Activated CD8-positive, alpha-beta memory T cell treated with anti-CD3 and anti-CD28 coated beads for 1 hour (primary cell): ENCODE measurements at places on chromosomes 5 and 9.

DNA sequence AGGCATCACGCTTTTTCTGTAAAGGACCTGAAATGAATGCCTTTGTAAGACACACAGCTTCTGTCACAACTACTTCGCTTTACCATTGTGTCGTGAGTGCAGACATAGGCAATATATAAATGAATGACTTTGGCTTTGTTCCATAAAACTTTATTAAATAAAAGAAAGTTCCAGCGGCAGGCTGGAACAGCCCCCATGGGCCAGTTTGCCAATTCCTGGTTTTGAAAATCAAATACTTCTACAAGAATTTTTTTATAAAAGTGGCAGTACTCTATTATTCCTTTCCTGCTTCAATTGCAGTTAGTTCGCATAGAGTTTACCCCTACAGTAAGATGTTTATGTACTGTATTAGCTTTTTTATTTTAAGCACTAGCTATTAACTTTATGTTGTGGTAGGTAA, 53.7 kb downstream of the SRFBP1 start:
- DNase-seq = no peak

DNA sequence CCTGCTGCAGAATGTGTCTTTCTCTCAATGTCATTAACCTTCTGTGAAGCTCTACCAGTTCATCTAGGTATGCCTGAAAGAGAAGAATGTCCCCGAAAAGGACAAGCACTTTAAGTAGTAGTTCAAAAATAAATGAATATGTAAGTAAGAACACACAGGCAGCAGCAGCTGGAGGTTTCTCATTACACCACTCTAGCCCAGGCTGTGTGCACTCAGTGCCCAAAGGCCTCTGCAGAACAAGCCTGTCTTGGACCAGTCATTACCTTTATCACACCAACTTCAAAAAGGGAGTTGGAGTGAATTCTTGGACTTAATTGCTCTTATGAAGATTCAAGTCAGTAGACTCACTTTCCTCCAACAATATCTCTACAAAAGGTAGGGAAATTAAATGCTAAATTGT, 268.8 kb downstream of the MLLT3 start:
- no peak for DNase-seq

GRCh38 chr5:27875148-27875547, 836.8 kb upstream of the CDH9 start:
- no peak for DNase-seq

DNA sequence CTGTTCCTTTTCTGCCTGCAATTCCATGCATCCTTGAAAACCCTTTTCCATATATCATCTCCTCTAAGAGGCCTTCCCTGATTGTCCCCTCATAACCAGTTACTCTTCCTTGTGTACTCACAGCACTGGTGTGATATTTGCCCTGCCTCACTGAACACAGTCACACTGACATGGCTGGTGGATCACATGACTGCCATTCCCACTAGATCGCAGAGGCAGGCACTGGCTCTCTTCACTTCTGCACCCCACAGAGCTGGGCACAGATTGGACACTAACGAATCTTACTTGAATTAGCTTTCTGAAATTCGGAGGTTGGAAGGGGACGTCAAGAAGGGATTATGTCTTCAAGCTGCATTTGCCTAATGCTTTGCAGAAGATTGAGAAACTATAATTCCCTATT, 208.0 kb downstream of the PAPPA start:
- no peak for DNase-seq

DNA sequence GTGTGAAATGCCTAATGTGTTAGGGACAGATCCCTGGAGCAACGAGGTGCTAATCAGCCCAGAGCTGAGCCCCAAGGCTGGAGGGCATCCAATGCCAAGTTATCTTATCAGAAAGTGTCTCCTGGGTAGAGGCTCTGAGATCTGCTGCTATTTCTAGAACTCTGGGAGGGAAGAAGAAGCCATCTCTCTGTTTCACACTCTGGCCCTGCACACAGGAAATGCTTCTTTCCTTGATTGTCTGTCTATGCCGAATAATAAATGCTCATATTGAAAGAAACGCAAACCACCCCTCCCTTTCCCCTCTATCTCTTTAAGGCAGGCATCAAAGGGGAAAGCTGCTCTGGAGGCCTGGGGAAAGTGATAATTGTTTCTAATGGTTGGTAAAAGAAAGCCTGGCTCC, 166.7 kb downstream of the PAPPA start:
- no peak for DNase-seq

DNA sequence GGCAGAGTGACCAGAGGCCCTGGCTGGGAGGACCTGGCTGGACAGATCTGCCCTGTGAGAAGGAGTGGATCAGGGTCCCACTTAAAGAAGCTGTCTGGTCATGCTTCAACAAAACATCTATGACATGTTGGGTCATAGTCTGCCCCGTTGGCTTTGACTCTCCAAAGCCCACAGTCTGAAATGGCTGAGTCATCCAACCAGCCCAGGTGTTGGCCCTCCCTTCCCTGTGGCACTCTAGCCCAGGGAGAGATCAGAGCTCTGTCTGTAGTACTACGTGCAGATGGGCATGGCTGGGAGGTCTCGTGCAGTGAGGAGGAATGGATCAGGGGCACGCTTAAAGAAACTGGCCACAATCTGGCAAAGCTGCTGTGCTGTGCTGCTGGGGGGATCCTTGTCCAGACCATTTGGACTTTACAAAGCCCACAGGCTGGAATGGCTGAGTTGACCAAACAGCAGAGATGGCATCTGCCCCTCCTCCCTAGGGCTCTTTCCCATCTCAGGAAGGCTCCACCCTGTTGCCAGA, 206.1 kb downstream of the TUSC1 start:
- DNase-seq = no peak

GRCh38 chr9:108468364-108468763, 387.4 kb downstream of the ACTL7B start:
- DNase-seq = no peak

DNA sequence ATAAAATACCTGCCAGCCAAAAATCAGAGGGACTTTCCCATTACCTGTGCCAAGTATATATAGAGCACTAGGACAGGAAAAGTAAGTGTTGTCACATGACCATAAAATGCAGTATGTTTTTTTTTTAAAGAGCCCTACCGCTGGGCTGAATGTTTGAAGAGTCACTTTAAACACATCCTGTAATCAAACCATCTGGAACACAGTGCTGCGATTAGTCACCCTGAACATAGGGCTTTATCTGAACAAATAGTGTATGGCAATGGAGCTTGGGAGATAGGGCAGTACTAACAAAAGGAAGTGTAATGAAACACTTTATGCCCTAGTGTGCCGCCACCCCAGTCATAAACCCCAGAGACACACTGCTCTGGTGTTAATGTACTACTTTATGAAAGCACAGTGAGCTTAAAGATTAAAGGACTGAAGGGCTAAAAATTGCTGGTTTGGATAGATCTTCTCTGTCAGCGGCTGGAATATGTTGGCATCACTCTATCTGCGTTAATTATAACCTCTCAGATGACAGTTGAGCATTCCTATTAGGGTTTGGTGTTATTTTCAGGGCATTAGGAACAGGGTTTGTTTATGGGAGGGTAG, 90.4 kb downstream of the ZNF608 start:
- DNase-seq = no peak

DNA sequence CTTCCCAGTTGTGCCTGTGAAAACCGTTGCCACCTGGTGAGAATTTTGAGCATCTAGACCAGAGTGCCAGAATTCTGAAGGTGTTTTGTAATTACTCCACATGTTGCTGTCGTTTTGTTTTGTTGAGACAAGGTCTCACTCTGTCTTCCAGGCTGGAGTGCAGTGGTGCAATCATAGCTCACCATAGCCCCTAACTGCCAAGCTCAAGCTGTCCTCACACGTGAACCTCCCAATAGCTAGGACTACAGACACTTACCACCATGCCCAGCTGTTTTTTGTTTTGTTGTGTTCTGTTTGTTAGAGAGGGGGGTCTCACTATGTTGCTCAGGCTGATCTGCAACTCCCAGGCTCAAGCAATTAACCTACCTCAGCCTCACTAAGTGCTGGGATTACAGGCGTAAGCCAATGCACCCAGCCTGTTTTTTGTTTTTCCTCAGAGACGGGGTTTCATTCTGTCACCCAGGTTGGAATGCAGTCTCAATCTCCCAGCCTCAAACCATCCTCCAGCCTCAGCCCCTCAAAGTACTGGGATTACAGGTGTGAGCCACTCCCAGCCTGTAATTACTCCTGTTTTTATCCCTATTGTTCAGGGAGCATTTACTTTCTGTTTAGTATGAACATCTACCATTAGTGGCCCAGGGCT, 121.1 kb upstream of the DMRT1 start:
- DNase-seq = no peak

GRCh38 chr5:179585941-179586401, 35.6 kb downstream of the RUFY1 start:
- no peak for DNase-seq

- DNase-seq = no peak
These were observed 244.7 kb downstream of the ICE1 start for GRCh38 chr5:5667136-5667554.

- peak; percentile 13 for DNase-seq
These were observed 726 bp downstream of the DAP start for GRCh38 chr5:10760096-10760920.

DNA sequence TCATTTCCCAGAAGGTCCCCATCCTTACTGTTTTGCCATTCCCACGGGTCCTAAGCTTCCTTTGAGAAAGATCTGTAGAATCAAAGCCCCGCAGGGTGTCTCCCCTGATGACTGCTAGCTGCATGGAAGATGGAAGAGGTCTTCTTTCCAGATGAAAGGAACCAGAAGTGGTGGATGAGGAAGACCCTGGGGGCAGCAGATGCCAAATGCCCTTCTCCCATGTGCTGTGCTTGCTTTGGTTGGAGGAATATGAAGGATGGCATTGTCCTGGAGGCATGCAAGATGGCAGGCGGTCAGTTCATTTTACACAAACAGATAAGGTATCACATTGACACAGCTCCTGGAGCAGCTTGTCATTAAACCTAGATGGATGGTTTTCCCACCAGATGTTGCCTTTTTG, 25.8 kb upstream of the CER1 start:
- DNase-seq = no peak

DNA sequence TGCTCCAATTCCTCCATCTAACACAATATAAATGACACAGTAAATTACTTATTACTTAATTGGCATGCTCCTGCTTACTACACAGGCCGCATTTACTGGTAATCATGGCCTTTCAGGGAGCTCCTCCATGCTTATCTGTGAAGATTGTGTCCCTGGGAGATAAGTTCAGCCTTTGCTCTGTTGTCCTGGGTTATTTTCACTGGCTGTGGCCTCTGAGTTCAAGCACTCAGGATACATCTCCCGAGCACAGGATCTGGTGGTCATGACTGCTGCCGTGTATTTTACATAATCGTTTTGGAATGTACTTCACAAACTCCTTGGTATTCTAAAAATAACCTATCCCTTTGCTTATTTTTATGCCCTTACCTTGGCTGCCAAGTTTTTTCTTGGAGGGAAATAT, 215.7 kb downstream of the ICE1 start:
- DNase-seq = no peak

- no peak for DNase-seq
These were observed 24.4 kb downstream of the RNF145 start for GRCh38 chr5:159184858-159185381.

- no peak for DNase-seq
These were observed 65.1 kb downstream of the WWC1 start for GRCh38 chr5:168356592-168356991.

DNA sequence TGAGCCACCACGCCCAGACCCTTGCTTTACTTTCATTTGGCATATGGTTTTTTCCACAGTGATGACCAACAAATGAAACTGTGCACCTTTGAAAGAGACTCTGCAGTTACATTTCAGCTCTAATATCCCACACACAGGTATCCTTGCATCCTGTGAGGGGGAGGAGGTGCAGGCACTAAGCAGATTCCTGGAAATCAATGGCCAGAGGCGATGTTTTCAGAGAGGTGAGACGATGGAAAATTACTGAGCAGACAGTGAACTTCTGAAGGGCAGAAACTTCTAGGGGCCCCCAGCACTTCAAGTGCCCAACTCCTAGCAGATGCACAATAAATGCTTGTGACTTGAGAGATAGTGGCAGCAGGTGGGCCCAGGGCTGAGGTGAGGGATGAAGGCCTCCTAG, 29.8 kb upstream of the GNE start:
- DNase-seq = no peak

DNA sequence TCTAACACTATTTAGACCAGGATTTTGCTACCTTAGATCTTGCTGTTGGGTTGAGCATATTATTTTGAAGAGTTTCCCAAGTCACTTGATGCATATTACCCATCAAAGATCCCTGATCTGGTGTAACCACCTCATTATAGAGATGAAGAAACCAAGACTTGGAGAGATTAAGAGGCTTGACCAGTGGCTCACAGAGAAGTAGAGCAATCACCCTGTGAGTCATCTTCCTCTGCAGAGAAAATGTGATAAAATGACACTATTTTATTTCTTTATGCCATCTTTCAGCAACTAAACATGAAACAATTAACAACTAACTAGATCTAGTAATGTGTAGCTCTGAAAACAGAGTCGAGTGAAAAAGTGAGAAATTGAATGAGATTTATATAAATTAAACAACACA, 76.1 kb downstream of the KIF4B start:
- no peak for DNase-seq

- DNase-seq = no peak
These were observed 106.7 kb downstream of the PCSK5 start for GRCh38 chr9:75997206-75997605.

DNA sequence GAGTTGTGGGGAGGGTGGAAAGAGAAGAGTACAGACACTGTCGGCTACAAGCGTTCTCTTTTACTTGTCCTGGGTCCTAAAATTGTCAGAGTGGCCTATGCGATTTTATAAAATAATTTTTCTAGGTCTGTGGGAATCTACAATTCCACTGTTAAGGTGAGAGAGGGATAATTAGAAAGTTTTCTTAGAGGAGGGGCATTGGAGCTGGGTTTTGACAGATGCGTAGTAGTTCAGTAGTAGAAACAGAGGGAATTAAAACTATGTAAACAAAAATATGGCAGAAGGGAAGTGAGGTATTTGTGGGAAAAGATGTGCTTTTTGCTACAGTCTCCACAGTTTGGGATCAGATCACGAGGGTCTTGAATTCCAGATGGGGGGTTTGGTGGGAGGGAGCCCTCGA, 129.1 kb upstream of the SHB start:
- no peak for DNase-seq

GRCh38 chr5:98796197-98796972, 22.9 kb downstream of the RGMB start:
- DNase-seq = no peak

DNA sequence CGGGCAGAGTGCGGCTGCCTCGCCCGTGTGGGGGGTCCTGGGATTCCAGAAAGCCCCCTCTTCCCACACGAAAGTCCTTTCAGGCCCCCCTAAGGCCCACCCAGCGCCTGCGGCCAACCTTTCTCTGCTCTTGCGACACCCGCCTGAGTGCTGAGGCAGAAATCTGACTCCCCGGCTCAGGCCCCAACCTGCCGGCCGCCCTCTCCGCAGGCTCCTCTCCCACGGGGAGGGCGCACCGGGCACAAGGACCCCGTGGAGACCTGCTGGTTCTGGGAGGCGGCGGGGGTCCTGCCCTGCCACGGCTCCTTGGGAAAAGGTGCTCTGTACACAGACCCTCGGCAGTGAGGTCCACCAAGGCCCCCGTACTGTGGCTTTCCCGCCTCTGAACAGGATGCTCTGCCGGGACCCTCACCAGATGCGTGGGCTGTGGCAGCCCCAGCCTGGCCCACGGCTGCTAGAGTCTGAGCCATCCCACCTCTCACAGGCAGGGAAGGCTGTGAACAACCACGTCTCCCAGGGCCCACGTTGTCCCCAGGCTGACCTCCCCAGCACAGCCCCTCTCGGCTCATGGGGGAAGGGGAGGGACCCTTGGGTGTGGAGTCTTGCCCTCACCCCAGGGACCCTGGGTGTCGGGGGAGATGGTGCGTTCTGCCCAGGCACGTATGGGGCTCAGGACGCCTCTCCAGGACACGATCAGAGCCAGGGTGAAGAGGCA, 41.5 kb upstream of the EGFL7 start:
- no peak for DNase-seq
